Activated T-helper 2 cell treated with anti-CD3 and anti-CD28 coated beads, Interferon-gamma antibody, Interleukin-2, Interleukin-4, amounts not matched to agents 10 μg/mL and 5 μg/mL and 100 μg/mL, durations not matched to agents 14 hours and 24 hours and 36 hours (primary cell): ENCODE measurements at places on chromosomes 5 and 9. TPM values are rescaled to one million over a fixed set of nuclear protein-coding genes. Genes with fewer than 3 reads are reported as not detected.

DNA sequence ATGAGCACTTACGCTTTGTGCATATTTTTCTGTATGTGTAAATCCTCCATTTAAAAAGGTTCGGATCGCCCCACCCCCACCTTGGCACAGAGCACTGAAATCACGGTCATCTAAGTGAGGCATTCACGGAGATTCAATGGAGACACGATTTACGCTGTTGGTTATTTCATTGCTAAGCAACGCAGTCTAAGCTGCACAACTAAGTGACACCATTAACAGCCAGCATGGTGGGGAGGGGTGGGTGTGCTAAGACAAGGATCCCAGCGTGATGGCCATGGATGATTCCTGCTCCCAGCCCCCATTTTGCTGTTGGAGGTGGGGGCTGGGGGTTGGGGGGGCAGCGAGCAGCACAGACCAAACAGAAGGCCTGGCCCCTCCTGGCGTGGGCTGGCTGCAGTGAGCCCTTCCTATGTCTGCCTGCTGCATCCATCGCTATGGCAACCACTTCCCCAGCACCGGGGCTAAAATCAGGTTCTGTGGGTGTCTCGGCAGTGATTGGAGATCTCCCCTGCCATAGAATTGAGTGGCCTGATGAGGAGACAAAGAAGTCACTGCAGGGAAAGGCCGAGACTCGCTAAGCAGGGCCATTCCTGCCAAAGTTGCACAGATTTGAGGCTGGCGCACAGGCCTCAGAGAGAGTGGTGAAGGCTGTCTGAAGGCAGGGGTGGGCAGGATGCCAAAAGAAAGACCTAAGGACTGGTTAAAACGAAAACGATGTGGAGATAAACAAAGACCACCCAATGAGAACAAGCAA is 14.3 kb upstream of the MARCHF6 start:
- H3K4me1 ChIP-seq = no peaks in the 10 kb centered on the region
- DNase-seq = no peak
- H3K27ac ChIP-seq = no peak overlapping the region
- peaks cover 13% of the 10 kb centered on the region for H3K27me3 ChIP-seq
- no peaks in the 10 kb centered on the region for H3K36me3 ChIP-seq
- no peak overlapping the region for H3K4me3 ChIP-seq

DNA sequence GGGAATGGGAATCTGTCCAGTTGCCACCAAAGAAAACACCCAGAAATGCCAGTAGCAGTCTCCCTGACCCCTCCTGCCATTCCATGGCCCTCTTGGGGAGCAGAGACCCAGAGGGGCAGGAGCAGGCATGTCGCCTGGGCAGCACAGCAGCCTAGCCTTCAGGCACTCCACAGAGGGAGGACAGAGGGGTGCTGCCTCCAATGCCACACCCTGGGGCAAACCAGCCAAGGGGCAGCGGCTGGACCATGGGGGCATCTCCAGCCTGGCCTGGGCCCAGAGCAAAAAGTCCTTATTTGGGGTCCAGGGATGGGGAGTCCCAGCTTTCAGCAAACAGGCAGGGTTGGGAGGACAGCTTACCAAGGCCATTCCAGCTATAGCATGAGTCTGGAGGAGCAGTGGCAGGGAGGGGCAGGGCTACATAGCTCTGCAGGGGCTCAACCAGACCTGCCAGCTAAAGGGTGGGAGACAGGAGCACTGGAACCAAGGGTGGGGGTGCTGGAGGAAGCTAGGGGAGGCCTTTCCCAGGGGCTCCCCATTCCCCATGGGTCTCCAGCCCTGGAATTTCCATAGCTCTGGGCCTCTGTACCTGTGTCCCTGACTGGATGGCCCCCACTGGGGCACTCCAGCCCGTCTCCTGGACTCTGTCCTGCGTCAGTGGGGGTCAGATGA is 6.7 kb downstream of the BRD3 start:
- H3K27me3 ChIP-seq = no peaks in the 10 kb centered on the region
- H3K36me3 ChIP-seq = peaks cover 7% of the 10 kb centered on the region
- peaks cover 21% of the 10 kb centered on the region for H3K4me1 ChIP-seq
- H3K27ac ChIP-seq = no peak overlapping the region
- DNase-seq = no peak

GRCh38 chr5:83199126-83199525 is 121.8 kb downstream of the XRCC4 start:
- no peaks in the 10 kb centered on the region for H3K27me3 ChIP-seq
- H3K4me1 ChIP-seq = no peaks in the 10 kb centered on the region
- no peak for DNase-seq
- no peak overlapping the region for H3K27ac ChIP-seq

DNA sequence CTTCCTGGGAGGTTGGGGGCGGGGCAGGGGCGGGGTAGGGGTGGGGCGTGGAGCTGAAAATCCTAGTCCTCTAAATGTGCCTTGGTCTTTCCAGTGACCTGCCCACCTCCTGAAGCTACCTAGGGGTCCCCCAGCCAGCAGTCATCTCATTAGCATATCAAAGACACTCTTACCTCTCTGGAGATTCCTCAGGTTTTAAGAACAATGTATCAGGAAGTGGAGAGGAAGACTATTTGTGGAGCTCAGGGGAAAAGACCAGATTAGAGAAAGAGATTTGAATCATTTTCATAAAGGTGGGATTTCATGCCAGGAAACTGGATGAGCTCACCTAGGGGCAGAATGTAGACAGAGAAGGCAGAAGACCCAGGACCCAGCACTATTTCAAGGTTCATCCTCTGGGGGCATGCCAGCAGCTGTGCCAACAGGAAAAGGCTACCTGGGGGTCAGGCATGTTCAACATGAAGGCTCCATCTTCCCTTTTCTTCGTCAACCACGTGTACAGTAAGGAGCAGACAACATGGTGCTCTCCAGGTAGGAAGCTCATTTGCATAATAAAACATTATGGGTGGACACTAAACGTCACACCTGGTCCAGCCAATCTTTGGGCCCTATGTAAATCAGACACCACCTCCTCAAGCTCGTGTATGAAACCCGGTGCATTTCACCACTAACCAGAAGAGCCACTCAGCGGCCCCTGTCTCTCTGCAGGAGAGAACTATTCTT is 6.9 kb downstream of the GMCL2 start:
- H3K27me3 ChIP-seq = peaks cover 3% of the 10 kb centered on the region
- peaks cover 7% of the 10 kb centered on the region for H3K4me1 ChIP-seq
- no peak overlapping the region for H3K4me3 ChIP-seq
- no peak for DNase-seq
- H3K36me3 ChIP-seq = no peaks in the 10 kb centered on the region

GRCh38 chr9:642014-642413 is 199.5 kb upstream of the DMRT1 start:
- no peak overlapping the region for H3K27ac ChIP-seq
- H3K4me3 ChIP-seq = no peak overlapping the region
- no peaks in the 10 kb centered on the region for H3K27me3 ChIP-seq
- DNase-seq = no peak
- no peaks in the 10 kb centered on the region for H3K36me3 ChIP-seq

- H3K27ac ChIP-seq = no peak overlapping the region
- H3K27me3 ChIP-seq = peaks cover 55% of the 10 kb centered on the region
- H3K36me3 ChIP-seq = no peaks in the 10 kb centered on the region
- H3K4me3 ChIP-seq = no peak overlapping the region
- no peaks in the 10 kb centered on the region for H3K4me1 ChIP-seq
Measured at GRCh38 chr9:132422574-132422973, 12.6 kb downstream of the CFAP77 start.

- DNase-seq = no peak
- H3K4me1 ChIP-seq = no peaks in the 10 kb centered on the region
- H3K27me3 ChIP-seq = no peaks in the 10 kb centered on the region
- H3K36me3 ChIP-seq = no peaks in the 10 kb centered on the region
Measured at GRCh38 chr5:11427569-11427968, 476.7 kb downstream of the CTNND2 start.

GRCh38 chr5:156135531-156135930 is 191.4 kb upstream of the SGCD start:
- no peak overlapping the region for H3K27ac ChIP-seq
- no peaks in the 10 kb centered on the region for H3K27me3 ChIP-seq
- no peaks in the 10 kb centered on the region for H3K4me1 ChIP-seq
- no peaks in the 10 kb centered on the region for H3K36me3 ChIP-seq

DNA sequence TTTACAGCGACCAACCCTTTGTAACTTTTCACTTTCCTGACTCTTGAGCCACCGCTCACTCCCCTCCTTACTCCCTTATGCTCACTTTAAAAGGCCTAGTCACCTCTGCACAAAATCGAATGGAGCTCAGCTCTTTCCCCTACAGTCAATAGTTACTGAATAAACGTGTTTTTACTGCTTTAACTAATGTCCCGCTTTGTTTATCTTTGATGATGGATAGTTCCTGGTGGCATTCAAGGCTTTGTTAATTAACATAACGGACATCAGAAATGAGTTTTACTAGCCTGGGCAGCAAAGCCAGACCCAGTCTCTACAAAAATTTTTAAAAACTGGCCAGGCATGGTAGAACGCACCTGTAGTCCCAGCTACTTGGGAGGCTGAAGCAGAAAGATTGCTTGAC is 5.0 kb downstream of the SERINC5 start:
- H3K4me1 ChIP-seq = peaks cover 68% of the 10 kb centered on the region
- H3K36me3 ChIP-seq = peaks cover 34% of the 10 kb centered on the region
- no peak for DNase-seq
- H3K27me3 ChIP-seq = no peaks in the 10 kb centered on the region
- no peak overlapping the region for H3K4me3 ChIP-seq

SOHLH1 gene
- not detected in 2 replicates for total RNA-seq

LRRC26 gene
- total RNA-seq = 0.21 and 0.34 TPM in 2 replicates
